ENCODE measurements at places on chromosomes 16 and 17.

DNA sequence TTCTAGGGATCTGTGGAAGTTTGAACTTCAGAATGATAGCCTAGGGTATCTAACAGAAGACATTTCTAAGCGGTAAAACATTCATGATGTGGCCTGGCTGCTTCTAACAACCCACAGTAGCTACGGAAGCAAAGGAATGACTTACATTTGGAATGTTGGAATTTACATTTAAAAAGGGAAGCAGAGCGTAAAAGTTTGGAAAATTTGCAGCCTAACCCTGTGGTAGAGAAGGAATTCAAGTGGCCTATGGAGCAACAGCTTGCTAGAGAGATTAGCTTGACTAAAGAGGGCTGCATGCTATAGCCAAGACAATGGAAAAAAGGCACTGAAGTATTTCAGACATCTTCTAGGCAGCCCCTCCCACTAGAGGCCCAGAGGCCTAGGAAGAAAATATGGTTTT is 50.1 kb downstream of the HNF1B start:
- no peak for DNase-seq

GRCh38 chr17:8447799-8448198 is 12.1 kb downstream of the NDEL1 start:
- no peak for DNase-seq

DNA sequence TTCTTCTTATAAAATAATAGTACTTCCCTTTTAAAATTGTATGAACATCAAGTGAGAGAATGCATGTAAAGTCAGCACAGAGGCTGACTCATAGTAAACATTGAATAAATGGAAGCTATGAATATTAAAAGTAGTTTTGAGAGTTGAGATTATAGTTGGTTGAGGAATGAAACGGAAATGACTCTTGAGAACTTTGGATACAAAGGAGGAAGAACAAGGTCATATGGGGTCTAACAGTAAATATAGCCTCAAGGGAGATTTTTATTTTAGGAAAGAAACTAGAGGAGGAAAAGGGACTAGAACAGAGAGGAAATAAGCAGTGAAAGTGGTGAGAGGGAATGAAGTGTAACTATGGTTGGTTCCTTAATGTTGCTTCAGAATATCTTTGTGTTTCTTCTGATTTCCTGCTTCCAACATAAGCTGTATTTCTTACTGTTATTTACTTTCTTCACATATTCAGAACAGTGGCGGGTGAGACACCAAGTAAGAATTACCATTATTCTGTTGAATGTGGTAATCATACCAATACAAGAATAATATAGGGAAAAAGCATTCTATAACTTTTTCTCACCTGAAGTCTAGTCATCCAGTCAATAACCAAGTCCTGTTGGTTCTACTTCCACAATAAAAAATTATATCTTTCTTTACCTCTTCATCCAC is 165.1 kb downstream of the CHD9 start:
- DNase-seq: no peak

GRCh38 chr17:50977487-50978159 is 111.5 kb upstream of the TOB1 start:
- no peak for DNase-seq

Measured in activated T-cell treated with anti-CD3 and anti-CD28 coated beads, Interleukin-2, amount 50 U/mL, for 72 hours (primary cell).